ENCODE measurements at places on chromosomes 7 and 10.

DNA sequence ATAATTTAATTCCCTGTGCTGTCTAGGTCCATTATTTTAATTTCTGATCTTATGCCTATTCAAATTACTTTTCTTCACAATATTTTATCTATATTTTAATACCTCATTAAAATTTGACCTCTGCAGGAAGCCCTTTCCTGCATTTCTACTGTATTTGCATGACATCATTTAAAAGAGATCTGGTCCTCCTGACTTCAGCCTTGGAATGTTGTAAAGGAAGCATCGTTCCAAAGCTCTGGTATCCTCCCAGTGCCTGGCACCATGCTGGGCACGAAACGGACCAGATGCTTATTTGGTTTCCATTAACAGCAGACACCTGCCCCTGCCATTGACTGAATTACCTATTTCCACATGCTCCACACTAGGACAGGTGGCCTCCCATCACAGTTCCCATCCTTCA lies 247.5 kb downstream of the KLF6 start:
- DNase-seq = no peak

- no peak for DNase-seq
These were observed 16.0 kb downstream of the TMEM273 start for GRCh38 chr10:49172061-49172776.

DNA sequence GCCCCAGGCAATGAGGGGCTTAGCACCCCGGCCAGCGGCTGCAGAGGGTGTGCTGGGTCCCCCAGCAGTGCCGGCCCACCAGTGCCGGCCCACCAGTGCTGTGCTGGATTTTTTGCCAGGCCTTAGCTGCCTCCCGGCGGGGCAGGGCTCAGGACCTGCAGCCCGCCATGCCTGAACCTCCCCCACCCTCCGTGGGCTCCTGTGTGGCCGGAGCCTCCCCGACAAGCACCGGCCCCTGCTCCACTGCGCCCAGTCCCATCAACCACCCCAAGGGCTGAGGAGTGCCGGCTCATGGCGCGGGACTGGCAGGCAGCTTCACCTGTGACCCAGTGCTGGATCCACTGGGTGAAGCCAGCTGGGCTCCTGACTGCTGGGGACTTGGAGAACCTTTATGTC lies 3.5 kb upstream of the ACSL5 start:
- DNase-seq = no peak

DNA sequence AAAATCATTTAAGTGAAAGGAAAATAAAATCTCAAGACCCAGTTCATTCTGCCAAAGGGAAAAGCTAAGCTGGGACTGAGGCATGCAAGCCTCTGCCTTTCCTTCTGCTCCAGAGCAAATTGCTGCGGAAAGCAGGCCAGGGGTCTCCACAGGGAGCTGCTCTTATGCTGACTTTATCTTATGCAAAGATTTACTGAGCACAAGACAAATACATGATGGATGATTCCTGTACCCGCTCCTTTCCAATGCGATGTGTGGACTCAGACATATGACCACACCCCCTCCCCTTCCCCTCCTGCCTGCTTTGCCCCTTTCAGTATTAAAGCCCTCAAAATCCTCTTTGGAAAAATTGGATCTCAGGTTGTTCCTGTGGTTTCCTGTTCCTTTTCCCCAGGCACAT lies 74.2 kb upstream of the INSIG1 start:
- no peak for DNase-seq

DNA sequence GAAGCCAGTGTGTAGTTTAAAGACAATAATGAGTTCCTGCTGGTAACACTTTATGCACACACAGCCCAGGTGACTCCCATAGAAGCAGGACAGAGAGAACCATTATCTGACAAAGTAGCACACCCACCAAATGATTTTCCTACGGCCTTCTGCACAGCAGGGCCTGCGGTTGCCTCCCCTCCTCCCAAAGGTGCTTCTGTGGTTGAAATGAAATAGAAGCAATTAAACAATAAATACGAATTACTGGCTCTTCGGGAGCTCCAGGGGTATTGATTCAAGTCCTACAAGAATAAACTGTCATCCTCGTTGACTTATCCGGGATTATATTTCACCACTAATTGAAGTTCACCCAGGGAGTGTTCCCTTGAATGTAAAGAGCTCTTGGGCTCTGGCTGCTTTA lies 172.1 kb downstream of the ACTR3B start:
- DNase-seq = no peak

DNA sequence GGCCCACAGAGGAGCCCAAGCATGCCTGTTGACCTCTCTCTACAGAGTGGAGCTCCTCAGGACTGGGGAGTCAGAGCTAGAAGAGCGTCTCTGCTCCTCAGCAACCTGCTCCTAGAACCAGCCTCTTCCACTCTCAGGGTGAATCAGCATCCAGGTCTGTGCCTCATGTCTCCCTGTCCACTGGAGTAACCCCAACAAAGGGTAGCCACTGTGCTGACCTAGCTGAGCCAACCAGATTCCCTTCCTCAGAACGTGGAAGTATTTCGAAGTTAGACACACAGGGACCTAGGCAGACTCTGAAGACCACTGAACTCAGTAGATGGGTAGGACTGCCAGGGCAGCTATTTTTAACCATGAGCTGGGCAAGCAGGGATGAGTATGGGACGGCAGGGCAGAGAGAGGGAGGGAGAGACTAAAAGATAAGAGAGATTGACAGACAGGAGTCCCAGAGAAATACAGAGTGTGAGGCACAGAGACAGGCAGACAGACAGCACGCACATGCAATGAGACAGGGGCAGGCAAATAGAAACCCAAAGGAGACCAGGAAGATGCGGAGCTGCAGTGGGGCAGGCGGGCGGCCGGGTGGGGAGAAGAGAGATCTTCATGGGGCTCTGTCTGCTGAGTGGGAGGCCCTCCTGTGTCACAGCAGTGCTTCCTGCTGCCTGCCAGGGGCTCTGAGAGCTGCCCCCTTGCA lies 56.7 kb downstream of the OSBPL3 start:
- DNase-seq = no peak

GRCh38 chr10:34049887-34050286 lies 715.4 kb upstream of the NRP1 start:
- DNase-seq = no peak

- no peak for DNase-seq
These were observed 3.2 kb downstream of the BMS1 start for GRCh38 chr10:42785759-42786158.

DNA sequence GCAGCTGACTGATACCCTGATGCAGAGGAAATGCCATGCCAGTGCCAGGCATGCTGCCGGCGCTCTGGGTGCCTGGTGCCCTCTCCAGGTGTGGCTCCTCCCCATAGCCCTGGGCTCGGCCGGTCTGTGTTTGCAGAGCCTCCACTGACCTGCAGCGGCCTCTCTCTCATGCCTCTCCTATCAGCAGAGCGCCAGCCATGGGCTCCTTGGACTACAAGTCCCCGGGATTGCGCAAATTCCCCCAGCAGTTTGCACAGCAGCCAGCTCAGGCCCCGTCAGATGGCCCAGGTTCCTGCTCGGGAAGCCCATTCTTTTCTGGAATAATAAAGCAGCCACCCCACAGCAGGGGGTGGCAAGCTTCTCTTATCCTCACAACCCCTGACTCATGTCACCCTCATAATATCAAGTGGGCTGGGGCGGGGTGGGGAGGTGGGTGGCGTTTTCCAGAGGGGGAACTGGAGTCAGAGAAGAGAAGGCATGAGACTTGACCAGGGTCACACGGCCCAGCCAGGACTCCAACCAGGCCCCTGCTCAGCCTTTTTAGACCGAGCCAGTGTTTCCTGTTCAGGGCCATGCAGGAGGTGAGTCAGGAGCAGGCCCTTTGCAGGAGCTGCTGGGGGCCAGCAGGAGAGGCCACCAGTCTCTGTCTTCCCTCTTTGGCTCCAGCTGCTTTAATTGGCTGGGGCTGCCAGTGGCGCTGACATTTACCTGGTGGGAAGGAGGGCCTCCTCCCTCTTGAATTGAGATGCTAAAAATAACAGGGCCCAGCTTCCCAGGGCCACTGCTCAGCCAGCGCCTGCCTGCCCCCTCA lies 58.6 kb downstream of the ZMIZ1 start:
- DNase-seq = peak; percentile 77

- peak; percentile 40 for DNase-seq
These were observed 18.4 kb downstream of the GIMAP5 start for GRCh38 chr7:150755473-150756099.

DNA sequence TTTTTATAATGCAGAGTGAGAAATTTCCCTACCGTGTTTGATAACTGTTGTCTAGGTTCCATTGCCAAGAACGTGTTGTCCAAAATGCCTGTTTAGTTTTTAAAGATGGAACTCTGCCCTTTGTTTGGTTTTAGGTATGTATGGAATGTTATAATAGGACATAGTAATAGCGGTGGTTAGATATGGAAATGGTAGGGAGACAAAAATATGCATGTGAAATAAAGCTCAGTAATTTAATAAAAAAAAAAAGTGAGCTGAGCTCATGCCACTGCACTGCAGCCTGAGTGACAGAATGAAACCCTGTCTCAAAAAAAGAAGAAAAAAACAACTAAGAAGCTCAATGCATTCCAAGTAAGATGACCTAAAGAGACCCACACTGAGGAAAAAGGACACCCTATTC lies 72.9 kb downstream of the ZNF783 start:
- DNase-seq = no peak

DNA sequence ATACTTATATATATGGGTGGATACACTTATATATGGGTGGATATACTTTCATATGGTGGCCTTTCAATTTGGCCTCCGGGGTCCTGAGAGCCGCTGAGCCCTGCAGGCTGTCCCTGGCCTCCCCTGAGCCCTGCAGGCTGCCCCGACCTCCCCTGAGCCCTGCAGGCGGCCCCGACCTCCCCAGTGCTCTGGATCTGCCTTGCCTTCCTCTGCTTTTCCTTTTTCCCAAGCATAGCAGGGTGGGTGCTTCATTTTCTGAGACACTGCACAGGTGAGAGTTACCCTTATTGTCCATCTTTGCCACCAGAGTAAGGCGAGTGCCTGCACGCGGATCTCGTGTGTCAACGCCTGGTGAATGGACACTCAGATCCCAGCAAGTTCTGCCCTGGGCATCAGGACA lies 106.6 kb downstream of the VIPR2 start:
- no peak for DNase-seq

Measured in CD14-positive monocyte (primary cell).